ENCODE measurements at places on chromosomes 4 and X.

DNA sequence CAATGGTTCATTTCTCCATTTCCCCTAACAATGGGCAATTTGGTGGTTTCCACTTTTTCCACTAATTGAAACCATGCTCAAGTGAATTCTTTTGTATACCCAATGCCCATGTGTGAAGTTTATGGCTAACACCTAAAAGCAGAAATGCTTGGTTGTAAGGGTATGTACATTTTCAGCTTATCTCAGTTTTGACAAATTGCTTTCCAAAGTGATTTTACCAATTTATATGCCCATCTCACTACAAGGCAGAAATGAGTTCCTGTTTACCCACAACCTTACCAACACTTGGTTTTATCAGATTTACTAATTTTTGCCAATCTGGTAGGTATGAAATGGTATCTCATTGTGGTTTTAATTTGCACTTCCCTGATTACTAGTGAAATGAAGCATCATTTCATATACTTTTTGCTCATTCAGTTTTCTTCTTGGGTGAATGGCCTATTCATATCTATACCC, 14.8 kb downstream of the GPR34 start:
- no peak for DNase-seq

DNA sequence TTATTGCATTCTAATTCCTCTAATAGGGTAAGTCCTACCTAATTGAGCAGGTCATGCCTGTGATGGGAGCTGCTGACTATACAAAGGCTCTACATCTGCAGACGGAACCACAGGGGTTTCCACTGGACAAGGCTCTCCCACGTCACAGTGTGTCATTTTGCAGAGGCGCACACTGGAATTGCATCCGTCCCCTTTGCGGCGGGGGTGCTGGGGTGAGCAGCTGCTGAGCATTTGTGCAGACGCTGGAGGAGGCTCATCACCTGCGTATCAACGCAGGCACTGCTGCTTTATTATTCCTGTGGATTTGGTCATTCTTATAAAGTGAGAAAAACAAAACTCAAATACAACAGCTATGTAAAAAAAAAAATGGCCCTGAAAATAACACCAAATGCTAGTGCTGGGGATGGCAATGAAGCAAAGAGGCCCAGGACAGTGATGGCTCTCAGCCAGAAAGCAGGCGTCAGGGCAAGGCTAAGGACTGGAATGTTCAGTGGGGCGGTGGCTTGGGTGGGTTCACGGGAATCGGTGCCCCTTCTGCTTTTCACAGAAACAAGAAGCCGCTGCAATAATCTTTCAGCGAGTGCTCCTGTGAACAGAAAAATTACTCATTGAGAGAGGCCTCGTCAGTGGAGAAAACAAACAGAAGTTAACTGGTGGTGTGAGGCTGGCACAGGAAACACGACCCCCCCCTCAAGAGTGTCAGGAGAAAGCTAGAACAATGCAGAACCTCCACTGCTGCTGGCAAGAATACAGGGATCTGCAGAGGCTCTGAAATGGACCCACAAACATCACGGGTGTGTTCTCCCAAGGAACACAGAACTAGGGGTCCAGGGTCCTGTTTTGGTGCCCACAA, 67.8 kb downstream of the GATB start:
- no peak for DNase-seq

DNA sequence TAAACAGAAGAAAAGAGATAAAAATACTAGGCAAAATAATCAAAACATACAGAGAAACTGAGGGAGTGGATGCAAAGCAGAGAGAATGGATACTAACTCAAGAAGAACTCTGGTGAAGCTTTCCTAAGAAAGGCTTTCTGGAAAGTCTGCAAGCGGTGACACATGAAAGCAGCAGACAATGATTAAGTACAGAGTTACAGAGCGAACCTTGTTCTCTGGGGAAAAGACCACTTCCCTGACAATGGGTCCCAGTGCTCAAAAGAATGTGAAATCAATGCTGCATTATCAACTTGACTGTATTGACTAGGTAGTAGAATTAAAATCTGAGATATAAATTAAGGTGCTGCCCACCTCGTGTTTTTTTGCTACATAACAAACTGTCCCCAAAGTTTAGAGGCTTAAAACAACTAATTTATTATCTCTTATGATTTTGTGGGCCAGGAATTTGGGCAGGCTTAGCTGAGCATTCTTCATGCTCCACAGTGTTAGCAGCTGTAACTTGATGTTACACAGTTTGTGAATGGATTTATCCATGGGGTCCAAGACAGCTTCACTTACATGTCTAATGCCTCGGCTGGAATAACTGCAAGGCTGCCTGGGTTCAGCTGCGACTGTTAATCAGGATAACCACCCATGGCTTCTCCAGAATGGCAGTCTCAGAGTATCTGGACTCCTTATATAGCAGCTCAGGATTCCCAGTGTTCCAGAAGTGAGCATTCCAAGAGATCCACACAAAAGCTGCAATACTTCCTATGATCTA, 106.9 kb upstream of the INPP4B start:
- DNase-seq, result no peak

- no peak for DNase-seq
Measured at GRCh38 chr4:128787509-128788311, 21.8 kb upstream of the JADE1 start.

DNA sequence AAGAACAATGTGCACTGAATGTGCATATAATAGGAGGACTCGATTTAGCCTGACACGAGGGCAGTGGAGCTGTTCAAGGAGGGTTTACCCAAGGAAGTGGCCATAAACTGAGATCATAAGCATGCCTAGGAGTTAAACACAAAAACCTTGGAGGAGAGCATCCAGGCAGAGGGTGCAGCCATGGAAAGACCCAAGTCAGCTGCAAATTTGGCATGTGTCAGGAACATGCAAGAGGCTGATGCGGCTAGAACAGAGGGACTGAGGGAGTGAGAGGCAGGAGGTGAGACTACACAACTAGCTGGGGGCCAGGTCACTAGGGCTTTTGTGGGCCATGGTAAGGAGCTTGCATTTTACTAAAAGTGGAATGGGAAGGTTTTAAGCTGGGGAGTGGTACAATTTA, 55.6 kb downstream of the PRPS1 start:
- no peak for DNase-seq

GRCh38 chr4:183095199-183095512, 3.9 kb upstream of the WWC2 start:
- DNase-seq, result no peak

DNA sequence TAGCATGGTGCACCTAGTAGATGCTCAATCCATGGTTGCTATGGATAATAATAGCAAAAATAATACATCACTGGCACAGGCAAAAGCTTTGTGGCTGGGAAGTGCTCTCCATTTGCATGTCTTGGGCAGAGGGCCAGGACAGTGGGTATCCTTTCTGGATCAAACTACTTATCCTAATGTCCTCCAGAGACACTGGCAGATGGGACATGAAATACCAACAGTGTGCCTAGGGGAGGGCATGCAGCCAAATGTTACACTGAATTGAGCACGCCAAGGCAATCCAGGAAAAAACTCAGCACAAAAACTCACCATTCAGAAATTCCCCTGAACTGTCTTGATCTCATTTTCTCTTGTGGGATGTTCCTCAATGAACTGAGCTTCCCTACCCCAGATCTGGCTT, 98.6 kb upstream of the SCML1 start:
- DNase-seq, result peak; percentile 66

DNA sequence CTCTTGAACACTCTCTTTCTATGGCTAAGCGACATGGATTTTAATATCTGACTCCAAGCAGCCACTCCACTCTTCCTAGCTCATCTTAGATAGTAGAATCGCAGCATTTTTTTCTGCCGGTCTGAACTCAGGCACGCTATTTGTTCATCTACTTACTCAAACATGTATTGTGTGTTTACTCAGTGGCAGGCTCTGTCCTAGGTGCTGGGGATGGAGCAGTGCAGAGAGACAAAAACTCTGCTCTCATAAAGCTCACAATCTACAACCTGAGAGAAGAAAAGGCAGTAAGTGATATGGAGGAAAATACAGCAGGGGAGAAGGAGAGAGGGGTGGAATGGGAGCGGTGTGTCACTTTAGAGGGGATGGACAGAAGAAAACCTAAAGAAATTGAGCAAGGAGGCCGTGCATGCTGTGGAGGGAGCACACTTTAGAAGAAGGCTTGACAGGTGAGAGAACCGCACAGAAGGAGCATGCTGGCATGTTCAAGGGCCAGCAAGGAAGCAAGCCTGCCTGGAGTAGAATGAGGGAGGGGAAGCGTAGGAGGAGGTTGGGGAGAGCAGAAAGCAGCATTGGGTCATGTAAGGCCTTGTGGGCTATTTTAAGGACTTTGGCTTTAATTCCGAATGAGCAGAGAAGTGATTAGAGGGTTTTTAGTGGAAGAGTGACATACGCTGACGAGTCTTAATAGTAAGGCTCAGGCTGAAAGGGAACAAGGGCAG, 132.0 kb downstream of the ANK2 start:
- no peak for DNase-seq
